ENCODE measurements at places on chromosomes 3 and 15.
A peak's percentile ranks its signal among the peaks of the same experiment; 100 is the strongest.

- DNase-seq, result no peak
Measured at GRCh38 chr15:89436560-89437311, 59.6 kb downstream of the RHCG start.

DNA sequence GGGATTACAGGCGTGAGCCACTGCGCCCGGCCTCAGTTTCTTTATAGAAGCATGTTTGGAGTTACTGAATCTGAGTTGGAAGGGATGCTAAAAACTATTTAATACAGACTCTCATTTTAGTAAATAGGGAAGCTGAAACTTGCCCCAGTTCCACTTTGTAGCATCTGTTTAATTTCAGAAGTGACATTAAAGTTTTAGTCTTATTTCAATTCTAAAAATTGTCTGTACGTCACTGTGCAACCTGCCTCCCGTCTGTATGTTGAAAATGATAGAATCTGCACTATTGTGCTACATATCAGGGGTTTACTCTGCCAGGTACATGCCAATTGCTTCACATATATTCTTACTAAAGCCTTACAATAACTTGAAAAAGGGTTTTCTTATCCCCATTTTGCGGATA, 15.3 kb downstream of the CNOT10 start:
- no peak for DNase-seq

GRCh38 chr3:54817628-54818027, 110.2 kb downstream of the LRTM1 start:
- DNase-seq, result no peak

DNA sequence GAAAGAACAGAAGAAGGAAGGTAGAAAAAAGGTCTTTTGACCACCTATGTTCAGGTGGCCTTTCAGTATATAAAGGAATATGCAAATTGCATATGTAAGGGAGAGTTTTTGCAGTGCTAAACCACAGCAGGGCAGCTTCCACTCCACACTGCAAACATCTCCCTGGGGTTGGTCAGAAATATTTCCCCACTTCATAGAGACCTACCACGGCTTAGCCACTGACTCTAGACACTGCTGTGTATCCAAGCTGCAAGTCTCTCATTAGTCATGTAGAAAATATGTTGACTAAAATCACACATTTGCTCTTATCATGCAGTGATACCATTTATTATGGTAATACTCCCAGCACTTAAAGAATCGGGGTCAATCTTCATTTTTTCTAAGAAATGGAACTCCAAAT, 214.9 kb upstream of the NR2F2 start:
- DNase-seq, result no peak

- DNase-seq, result no peak
Measured at GRCh38 chr3:20230954-20231353, 44.9 kb upstream of the SGO1 start.

DNA sequence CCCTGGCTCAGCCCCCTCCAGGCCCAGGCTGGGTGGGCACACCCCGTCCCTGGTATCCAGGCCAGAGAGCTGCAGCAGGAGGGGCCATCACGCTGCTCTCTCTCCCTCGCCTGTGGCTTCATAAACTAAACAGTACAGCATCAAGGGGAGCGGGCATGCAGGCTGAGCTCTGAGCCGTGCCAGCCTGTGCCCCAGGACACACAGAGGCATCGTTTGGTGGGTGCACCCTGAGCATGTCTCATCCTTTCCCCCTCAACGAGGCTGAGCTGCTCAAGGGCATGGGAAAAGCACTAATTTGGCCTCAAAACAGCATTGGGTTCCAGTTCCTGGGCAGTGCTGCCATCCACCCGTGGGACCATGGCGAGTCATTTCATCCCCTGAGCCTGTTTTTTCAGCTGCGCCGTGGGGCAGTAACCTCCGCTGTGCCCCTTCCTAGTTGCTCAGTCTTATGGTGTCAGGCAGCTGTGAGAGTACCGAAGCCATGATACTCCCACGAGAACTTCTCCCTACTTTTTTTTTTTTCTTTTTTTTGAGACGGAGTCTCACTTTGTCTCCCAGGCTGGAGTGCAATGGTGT, 79.6 kb downstream of the CPN2 start:
- DNase-seq, result no peak

DNA sequence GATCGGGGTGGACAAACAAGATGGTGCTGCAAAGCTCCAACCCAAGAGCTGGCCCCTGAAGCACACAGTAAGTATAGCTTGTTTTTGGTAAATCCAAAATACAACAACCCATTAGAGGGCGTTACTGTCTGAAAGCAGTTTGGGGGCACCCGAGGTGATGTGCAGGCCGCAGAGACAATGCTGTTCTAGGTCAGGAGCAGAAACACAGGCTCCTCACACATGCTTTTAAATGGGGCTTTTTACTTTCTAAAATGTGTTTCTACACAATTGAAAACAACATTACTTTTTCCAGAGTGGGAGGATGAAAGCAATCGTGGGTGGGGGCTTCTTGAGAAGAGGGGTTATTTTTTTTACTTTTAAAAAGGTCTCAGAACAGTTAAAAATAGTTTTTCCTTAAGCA, 1029.3 kb upstream of the CFAP20DC start:
- DNase-seq, result no peak

- no peak for DNase-seq
Measured at GRCh38 chr3:28751864-28752263, 403.2 kb upstream of the AZI2 start.

DNA sequence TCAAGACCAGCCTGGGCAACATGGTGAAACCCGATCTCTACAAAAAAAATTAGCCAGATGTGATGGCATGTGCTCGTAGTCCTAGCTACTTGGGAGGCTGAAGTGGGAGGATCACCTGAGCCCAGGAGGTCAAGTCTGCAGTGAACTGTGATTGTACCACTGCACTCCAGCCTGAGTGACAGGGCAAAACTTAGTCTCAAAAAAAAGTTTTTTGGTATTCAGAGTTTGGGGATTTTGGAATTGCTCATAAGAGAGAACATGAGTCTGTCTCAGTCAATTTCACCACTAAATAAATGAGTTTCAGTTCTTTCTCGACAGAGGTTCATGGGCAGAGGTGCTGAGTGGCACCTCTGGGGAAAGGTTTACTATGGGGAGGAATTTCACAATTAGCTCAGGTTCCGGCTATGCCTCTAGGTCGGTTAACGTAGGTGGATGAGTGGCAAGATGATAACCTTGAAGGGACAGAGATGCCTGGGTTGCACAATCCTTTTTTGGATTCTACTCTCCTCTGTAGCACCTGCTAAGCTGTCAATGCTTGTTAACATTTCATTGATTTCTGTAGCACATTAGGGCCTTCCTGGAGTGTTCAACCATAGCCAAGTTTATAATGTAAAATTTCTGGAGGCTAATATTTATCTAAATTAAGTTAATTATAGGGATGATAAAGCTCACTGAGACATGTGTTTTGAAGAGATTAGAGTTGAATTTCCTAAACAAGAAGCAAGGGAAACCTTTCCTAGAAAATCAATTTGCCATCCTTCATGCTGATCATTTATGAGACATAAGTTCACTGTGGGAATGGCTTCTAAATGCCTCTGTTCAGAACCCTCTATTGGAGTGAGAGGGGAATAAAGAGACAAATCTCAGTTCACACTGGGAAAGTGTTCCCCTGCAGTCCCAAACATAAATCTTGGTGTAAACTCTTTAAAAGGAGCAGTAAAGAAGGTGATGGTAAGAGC, 37.4 kb upstream of the DCP1A start:
- no peak for DNase-seq

GRCh38 chr3:114214542-114215341, 22.6 kb downstream of the ZNF80 start:
- DNase-seq, result peak; percentile 30

DNA sequence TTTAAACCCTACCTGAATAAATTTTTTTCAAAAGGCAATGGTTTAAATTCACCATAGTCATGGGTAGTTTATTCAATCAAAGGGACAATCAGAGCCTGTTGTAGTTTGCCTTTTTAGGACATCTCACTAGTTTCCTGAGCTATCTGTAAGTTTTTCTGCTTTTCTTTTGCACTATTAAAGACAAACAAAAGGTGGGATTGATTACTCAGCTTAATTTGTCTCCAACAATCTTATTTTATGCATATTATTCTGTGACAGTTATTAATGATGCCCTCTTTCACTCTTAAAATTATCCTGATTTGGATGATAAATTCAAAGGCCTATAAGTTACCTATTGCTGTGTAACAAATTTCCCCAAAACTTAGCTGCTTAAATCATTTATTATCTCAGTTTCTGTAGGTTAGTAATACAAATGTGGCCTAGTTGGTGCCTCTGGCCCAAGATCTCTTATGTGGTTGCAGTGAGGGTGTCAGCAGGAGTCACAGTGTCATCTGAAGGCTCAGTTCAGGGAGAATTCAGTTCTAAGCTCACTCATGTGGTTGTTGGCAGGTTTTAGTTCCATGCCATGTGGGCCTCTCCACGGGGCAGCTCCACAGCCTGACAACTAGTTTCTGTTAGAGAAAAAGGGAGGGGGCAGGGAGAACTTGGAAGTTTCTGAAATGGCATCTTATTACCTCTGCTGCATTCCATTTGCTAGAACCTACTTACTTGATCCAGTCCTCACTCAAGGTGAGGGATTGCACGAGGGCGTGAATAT, 16.0 kb downstream of the ARMC8 start:
- DNase-seq, result no peak

DNA sequence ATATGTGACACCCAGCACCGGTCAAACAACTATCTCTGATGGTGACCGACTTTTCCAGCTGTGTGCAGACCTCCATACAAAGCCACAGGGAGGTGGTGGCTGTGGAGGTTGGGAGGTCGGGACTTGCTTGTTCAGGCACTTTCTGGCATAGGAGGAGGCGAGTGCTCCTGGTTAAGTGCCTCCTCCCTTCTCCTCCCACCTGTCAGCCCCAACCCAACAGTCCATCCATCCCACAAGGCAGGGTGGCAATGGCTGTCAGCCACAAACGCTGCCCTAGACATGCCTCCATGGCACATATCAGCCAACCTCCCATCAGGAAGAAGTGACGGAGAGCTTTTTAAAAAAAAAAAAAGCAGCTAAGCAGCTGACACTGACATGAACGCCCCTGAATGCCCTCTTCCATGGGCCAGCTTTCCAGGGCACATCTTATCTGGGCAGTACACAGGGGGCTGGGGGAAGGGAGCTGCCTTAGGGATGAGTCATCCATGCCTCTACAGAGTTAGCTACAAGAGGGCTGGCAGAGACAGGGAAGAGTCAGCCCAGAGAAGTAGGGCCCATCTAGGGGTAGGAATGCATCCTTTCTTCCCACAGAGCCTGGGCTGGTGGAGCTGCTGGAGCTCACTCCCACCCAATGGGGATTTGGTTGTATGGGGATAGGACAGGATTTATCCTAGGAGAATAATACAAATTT, 41.2 kb downstream of the CCDC12 start:
- DNase-seq, result no peak

DNA sequence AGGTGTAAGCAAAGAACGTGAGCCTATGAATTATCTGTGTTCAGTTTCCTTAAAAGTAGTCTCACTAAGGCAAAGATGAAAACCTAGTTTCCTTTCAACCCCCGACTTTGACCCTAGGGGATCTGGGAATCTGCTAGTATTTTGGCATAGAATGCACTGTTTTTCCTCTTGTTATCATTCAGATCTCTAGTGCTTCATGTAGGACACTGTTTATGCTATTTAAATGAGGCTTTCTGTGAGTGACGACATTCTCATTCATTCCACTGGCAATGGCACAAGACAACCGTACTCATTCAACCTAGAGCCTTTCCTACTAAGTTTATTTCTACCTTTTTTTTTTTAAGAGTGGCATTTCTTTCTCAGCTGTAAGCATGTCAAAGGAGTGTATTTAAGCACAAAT, 67.0 kb downstream of the CHAC1 start:
- DNase-seq, result no peak

- DNase-seq, result no peak
Measured at GRCh38 chr3:69855436-69856162, 116.3 kb downstream of the MITF start.

GRCh38 chr3:13268961-13269441, 151.1 kb downstream of the NUP210 start:
- no peak for DNase-seq

GRCh38 chr15:75065851-75066509, 42.6 kb downstream of the PPCDC start:
- no peak for DNase-seq
